Right lung (tissue), 10 donors: ENCODE measurements at places on chromosomes 5 and 9. TPM values are rescaled to one million over a fixed set of nuclear protein-coding genes. Genes with fewer than 3 reads are reported as not detected.

The LCN15 gene
- 0.10 TPM for polyA plus RNA-seq

DNA sequence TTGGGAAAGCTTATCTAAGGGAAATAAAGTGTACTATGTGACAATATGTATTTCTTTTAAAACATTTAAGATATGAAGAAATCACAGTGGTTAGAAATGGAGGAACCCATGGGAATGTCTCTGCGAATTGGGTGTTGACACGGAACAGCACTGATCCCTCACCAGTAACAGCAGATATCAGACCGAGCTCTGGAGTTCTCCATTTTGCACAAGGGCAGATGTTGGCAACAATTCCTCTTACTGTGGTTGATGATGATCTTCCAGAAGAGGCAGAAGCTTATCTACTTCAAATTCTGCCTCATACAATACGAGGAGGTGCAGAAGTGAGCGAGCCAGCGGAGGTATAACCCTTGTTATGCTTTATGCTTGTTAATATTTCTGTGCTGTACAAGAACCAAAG lies 69.9 kb downstream of the ADGRV1 start:
- DNase-seq = no peak

GRCh38 chr5:149702934-149703646 lies 27.0 kb upstream of the PPARGC1B start:
- no peak for DNase-seq

GRCh38 chr9:7570107-7570720 lies 229.4 kb downstream of the DMAC1 start:
- DNase-seq = no peak

The RETREG1 gene
- 2.7 TPM for polyA plus RNA-seq

- DNase-seq = no peak
Measured at GRCh38 chr9:26723486-26723885, 169.1 kb downstream of the CAAP1 start.

- DNase-seq = no peak
Measured at GRCh38 chr5:112758676-112759075, 21.0 kb downstream of the APC start.

The APBA1 gene
- 15.3 TPM for polyA plus RNA-seq

The PCDHA11 gene
- polyA plus RNA-seq = 0.74 TPM

DNA sequence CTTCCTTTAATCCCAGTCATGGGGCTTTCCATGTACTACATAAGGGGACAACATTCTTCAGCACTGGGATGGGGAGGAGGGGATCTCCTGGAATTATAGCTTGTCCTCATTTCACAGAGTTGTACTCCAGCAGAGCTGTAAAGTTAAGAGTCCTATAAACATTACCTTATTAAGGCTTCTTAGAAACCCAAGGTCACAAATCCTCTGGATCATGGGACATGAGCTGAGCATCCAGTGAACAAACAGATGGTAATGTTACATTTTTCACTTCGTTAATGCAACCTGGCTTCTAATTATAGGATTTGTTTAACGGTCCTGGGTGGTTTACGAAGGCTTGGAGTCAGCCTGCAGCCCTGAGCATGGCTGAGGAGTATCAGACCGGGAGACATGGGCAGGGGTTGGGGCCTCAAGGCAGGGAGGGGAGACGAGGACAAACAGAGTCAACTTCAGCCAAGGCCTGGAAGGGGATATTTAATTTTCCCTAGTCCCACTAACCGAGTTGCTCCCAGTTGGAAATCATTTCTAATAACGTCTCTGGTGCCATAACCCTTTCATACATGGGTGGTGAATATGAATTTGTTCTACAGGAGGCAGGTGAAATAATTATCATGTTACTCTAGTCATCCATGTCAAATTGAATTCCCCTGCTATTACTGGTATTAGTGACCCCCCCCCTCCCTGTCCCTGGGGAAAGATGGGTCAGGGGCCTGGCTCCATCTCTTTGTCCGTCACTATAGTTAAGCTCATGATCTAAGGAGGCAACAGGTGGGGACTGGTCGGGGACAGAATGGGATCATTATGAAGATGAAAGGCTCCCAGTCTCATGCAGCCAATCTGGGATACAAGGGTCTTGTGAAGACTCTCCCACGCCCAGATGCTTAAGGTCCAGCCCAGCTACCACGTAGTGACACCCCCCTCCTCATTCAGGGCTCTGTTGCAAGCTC lies 10.7 kb upstream of the IL17B start:
- DNase-seq = no peak

DNA sequence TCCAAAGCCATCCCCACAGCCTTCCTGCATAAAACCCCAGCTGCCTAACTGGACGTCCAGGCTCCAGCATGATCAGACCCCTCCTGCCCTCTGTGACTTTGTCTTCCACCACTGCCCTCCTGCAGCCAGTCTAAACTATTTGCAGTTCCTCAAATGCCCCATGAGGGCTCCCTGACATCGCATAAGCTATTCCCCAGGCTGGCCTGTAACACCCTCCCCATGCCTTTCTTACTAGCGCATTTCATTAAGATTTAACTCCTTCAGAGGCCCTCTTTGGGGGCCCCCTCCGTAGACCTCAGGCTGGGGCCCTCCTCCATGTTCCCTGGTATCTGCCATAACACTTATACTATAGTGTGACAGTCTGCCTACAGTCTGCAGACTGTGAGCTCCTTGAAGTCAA lies 15.5 kb upstream of the SMIM23 start:
- no peak for DNase-seq

DNA sequence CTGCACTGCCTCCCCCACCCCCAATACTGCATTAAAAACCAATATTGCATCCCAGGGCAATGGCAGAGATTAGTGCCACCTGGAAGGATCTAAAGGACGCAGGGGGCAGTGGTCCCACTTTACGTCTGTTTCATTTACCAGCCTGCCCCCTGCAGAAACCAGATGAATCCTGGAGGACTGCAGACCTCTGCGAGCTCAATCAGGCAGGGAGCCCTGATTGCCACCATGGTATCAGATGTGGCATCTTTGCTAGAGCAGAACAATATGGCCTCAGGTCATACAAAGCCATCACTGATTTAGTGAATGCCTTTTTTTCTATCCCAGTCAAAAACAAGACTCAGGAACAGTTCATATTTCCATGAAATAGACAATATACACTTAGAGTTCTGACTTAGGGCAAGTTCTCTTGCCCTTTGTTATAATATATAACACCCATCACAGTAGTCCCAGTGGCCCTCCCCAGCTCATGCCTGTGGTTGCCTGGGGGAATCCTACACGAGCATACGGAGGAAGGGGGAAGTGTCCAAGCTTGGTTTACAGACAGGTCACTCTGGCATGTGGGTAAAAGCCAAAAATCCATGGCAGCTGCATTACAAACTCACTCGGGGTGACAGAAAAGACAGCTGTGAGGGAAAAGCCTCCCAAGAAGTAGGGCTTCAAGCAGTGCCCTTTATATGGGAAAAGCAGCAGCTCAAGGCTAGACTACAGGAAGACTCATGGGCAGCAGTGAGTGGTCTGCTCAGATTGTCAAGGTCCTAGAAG lies 85.1 kb downstream of the MED27 start:
- DNase-seq = no peak

- DNase-seq = no peak
Measured at GRCh38 chr9:131803758-131804411, 64.0 kb upstream of the RAPGEF1 start.

- DNase-seq = peak; percentile 15
Measured at GRCh38 chr9:4550777-4551484, 60.7 kb downstream of the SLC1A1 start.

DNA sequence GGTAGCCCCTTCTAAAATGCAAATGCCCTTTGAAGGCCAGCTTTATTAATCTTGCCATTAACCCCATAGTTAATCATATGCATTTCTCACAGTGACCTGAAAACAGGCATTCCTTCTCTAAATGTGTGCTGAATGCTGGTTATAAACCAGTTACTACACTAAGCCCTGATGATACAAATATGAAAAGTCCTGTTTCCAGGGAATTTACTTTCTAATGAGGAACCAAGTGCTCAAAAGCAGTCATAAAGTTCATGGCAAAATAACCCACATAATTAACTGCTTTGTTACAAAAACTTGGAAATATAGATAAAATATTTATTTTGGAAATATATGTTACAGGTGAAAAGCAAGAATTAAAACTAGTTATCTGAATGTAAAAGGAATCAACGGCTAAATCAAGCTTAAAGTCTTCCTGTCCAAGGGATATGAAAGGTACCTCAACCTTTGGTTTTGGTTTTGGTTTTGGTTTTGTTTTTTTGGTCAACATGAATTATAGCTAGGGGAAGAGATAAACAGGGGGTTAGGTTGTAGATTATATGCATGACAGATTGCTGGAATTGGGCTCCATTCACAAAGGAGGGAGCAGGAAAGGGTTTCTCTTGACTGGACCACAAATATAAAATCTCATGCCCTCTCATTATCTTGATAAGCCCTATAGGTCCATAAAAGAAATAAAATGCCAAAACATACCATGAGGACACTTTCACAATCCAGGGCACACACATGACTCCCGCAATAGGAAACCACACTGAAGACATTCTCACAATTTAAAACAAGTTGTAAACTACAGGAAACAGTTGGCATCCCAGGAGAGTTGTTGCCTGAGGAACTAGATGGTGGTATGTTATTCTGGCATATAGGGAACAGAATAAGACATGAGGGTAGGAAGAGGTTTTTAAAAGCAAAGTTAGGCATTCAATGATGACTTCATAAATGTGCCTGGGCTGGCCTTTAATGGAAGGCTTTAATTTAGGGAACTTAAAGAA lies 46.7 kb upstream of the MACIR start:
- DNase-seq = no peak

DNA sequence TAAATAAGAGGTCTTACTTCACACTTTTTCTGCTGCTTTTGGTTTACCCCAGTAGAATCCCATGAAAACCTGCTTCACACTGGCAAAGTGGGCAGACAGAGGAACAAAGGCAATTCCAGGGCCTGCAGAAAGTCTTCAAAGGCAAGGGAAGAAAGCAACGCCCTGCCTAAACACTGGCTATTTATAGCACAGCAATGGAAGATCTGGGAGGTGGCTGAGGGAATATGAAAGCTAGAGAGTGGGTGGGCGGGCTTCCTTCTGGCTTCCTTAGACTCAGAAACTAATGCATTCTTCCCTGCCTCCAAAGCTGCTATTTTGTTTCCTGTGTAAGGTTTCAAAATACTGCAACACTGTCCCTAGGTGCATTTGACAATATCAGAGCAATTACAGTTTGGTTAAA lies 46.8 kb downstream of the ELAVL2 start:
- DNase-seq = no peak

DNA sequence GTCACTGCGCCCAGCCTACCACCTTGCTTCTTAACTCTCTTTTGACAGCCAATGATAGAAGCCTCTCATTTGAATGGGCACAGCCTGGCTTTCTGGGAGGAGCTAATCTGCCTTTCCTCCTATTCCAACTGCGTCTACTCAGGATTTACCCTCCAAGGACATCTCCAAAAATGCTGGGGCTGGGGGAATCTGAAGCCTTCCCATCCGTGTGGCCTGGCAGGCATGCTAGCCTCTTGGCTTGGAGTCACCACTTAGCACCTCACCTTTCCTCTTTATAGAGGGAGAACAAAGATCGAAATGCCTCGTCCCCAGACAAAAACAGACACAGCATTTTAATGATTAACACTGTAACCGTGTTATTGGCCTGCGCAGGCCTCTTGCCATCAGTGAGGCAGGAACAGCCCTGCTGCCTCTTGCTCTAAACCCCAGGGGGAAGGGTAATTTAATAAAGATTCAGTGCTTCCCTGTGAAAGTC lies 108.2 kb upstream of the KLF4 start:
- DNase-seq = no peak

- DNase-seq = no peak
Measured at GRCh38 chr5:88688156-88688983, 194.6 kb downstream of the MEF2C start.

- no peak for DNase-seq
Measured at GRCh38 chr5:28164568-28164967, 1126.2 kb upstream of the CDH9 start.

DNA sequence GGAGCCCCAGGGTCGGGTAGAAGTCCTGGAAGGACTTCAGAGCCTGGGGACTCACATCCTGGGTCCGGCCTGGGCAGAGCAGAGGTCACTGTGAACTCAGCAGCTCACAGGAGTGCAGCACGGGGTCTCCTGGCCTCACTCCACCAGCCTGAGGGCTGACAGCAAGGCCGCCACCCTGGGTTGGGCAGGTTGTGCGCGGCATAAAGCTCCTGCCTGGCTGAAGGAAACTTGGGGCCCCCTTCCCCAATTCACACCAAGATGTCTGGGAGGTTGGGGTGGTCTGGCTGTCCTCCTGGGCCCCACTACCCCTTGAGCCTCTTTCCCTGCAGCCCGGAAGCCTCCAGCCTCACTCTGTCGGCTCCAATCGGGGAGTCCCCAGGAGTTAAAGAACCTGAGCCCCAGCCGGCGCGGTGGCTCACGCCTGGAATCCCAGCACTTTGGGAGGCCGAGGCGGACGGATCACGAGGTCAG lies 2.1 kb downstream of the LCN15 start:
- DNase-seq = no peak

GRCh38 chr5:180380856-180381255 lies 27.7 kb upstream of the GFPT2 start:
- no peak for DNase-seq

DNA sequence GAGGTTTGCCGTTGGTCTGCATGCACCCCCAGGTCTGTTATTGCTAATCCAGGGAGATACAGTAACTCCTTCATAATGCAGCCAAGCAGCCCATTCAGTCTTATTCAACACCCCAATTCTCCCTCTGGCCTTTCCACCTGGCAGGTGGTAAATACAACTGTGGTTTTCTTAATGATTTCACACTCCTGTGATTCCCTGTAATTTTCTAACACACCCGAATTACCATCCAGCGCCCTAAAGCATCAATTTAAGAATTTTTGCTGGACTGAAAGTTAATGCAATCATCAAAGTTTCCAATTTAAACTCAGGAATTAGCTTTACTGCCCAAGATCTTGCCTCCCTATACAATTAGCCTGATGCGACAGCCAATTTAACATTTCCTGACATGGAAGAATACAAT lies 62.5 kb downstream of the GNAQ start:
- DNase-seq = no peak

The SH3PXD2B gene
- 43.2 TPM for polyA plus RNA-seq

DNA sequence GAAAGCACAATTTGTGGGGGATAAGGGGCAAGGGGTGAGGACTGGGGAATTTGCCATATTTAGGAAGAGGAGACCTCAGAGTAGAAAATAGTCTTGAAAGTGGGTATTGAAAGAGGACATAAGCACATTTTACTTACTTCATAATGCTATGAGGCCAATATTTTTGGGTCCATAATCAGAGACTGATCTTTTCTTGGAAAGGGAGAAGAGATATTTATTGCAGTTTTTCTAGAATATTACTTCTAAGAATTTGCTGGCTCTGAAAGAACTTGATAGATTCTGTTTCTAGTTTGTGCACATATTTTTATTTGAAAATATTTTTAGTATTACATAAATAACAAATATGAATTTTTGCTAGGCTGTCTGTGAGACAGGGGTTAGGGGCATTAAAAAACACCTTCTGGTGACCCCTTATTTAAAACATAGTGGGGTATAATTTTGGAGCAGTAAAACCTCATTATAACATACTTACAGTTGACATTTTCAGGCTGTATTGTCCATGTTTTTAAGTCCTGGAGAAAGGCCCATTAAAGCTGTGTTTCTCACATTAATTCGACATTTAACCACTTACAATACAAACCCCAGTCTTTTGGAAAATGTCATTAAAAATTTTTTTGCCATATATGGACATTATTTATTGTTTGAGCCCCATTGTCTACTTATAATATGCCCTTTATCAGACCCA lies 118.9 kb upstream of the NFIB start:
- DNase-seq = no peak

The THG1L gene
- 31.5 TPM for polyA plus RNA-seq

- no peak for DNase-seq
Measured at GRCh38 chr5:15515229-15515628, 15.2 kb downstream of the FBXL7 start.

GRCh38 chr5:128053291-128053954 lies 30.1 kb upstream of the SLC12A2 start:
- peak; percentile 28 for DNase-seq
